Hematopoietic multipotent progenitor cell treated with erythropoietin and hydrocortisone succinate and interleukin-3 and kit ligand, for 8 days (in vitro differentiated cells): ENCODE measurements at places on chromosomes 1 and 21.

GRCh38 chr1:213315571-213315970 is 264.5 kb downstream of the RPS6KC1 start:
- no peak for DNase-seq

- DNase-seq = peak; percentile 74
Observed at GRCh38 chr1:107750364-107750959, 214.5 kb downstream of the VAV3 start.

GRCh38 chr1:245226203-245226499 is 71.4 kb downstream of the KIF26B start:
- no peak for DNase-seq

DNA sequence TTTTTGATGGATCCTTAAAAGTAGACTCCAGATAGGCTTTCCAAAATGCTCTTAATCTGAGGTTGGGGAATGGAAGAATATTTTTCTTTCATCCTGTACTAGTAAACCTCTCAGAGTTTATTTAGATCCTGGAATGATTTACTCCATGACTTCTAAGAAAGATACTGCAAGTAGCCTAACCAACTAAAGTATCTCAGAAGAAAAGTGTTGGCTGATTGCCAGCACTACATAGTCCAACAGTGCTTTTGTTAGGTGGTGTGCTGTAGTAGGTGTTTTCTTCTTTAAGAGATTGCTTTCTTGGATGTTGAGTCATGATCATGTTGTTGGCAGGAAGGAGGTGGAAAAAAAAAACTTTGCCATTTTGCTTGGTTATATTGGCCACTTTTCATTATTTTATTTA is 119.8 kb downstream of the OSBPL9 start:
- DNase-seq = peak; percentile 74

DNA sequence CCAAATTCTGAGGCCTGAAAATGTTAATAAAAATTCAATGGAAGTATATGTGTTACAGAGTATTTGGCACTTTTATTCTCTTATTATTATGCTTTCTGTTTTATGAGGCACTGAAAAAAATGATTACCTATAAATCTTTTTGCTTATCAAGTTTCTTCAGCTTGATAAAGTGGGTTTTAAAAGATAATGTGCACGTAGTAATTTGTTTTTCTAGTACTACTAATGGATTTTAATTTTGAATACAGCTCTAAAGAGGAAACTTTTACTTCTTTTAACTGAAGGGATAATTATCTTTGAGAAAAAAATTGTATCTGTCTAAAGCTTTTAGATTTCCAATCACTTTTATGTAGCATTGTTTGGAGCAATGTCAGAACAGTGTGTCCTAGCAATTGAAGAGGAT is 211.4 kb upstream of the L1TD1 start:
- DNase-seq = no peak

DNA sequence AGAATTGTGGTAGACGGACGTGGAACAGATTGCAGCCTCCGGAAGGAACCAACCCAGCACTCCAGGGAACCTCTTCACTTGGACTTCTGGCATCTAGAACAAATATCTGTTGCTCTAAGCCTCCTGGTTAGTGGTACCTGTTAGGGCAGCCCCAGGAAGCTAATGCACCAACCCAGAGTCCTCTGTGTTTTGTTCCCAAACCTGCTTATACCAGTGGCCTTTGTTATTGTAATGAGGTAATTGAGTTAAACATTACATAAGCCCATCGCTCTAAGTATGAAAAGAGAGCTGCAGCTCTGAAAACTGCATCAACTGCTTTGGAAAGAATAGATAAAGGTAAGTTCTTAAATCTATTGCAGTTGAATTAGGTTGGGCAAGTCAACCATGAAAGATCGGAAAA is 516.7 kb downstream of the NPHP4 start:
- no peak for DNase-seq

- no peak for DNase-seq
Observed at GRCh38 chr1:111475701-111476100, 1.9 kb downstream of the C1orf162 start.

DNA sequence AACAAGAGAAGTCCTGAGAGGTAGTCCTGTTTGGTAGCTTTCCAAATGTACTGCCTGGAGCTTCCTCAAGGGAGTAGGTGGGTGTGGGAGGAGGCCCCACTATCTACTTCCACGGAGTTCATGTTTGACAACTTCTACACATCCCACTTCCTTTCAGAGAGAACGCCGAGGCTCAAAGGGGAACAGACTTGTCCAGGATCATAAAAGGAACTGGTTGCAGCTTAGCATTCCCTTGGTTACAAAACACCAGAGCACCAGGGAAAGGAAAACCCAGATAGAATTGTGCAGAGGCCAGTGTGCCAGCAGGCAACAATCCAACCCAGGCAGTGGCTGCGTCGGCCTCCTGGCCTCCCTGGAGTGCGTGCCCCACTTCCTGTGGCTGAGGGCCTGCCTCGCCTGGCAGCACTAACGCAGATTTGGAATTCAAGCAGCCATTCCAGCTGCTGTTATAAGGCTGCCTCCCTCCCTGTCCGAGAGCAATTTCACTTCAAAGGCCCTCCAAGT is 4.2 kb upstream of the RAP1GAP start:
- peak; percentile 43 for DNase-seq

DNA sequence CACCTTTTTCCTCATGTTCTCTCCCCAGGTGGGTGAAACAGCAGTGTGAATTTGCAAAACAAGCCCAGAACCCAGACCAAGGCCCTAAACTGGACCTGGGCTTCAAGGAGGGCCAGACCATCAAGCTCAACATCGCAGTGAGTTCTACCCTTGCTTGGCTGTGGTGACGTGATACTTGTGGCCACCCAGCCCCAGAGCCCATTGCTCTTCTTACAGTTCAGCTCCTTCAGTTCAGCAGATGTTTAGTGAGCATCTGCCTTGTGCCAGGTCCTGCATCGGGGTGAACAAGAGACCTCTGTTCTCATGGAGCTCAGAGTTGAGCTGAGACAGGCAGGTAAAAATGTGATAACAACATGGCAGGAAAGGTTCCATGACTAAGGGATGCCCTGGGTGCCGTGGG is 8.5 kb downstream of the NECAP2 start:
- DNase-seq = no peak

- DNase-seq = peak; percentile 36
Observed at GRCh38 chr1:201916649-201917249, 28.1 kb downstream of the SHISA4 start.

GRCh38 chr1:239993366-239993765 is 98.3 kb upstream of the FMN2 start:
- DNase-seq = no peak

GRCh38 chr1:204131978-204132377 is 19.9 kb downstream of the ETNK2 start:
- DNase-seq = no peak

GRCh38 chr1:150706091-150706490 is 9.1 kb upstream of the GOLPH3L start:
- DNase-seq = no peak

- peak; percentile 5 for DNase-seq
Observed at GRCh38 chr21:18030248-18030647, 211.1 kb upstream of the C21orf91 start.

DNA sequence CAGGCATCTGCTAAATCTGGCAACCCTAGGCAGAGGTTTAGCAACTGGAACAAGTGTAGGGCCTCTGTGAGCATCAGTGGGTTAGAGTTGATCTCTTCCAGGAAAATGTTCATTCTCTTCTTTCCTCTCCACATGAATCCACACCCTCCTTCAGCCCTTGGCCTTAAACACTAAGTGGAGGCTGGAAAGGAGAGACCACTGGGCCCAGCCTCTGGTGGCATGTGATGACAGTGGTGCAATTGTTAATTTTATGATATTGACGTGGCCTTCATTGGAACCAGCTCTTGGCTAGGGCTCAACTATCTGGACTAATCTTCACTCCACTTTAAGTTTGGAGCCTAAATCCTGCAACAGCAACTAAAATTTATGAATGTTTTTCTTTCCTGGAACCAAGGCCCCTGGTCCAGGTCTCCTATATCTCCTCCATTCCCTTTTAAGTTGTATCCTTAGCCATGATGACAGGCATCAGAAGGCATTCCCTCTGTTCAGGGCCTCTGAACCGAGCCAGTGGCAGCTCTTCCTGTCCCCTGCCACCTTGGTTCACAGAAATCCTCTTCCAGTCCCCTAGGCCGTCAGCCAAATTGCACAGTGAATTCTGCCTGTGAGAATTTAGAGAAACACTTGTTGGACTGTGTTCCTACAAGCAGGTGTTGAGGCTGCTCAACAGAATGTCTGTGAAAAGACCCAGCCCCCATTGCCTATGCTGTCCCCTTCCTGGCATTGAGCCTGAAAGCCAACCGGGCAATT is 132.2 kb downstream of the PSMG1 start:
- DNase-seq = no peak

GRCh38 chr1:66253330-66253921 is 280.5 kb upstream of the SGIP1 start:
- DNase-seq = peak; percentile 51

DNA sequence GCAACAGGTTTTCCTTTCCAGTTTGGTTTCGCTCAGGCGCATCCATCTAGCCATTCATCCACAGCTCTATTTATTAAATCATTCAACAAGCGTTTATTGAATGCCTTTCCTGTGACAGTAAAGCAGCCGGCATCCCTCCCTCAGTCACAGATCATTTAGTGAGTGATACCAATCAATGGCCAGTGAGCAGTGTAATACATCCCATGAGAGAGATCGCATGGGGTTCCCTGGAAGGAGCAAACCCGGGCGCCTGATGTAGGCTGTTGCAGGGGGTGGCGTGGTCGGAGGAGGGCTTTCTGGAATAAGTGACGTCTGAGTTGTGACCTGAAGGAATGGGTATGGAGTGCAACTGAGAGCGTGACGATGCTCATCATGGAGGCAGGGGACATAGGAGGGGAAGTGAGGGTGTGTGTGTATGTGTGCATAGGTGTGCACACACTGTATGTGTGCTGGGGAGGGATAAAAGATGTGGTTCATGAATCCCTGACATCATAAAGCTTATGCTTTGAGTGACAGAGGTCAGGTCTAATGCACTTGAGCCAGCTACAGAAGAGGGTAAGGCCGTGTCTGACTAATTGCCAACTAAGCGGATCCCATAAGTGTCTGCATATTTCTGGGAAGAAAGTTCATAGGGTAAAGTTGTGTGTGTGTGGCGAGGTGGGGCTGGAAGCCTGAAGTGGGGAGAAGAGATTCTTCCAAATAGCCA is 6.6 kb downstream of the FCMR start:
- no peak for DNase-seq

GRCh38 chr1:236716160-236716559 is 29.9 kb downstream of the ACTN2 start:
- DNase-seq = no peak

DNA sequence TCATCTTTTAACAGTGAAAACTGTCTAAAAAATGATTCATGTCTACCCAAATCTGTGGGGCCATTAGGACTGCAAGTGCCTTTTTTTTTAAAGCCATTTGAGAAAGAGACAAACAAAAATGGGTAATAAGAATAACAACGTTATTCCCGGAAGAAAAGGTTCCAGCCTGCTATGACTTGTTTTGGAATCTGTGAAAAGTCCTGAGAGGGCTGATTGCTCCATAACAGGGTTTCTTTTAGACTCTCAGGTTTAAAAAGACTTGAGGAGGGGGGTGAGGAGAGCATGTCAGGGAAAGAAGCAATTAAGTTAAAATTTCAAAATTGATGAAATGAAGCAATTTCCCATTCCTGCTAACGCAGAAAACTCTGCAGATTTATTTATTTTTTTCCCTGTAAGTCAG is 56.4 kb downstream of the CACHD1 start:
- no peak for DNase-seq

DNA sequence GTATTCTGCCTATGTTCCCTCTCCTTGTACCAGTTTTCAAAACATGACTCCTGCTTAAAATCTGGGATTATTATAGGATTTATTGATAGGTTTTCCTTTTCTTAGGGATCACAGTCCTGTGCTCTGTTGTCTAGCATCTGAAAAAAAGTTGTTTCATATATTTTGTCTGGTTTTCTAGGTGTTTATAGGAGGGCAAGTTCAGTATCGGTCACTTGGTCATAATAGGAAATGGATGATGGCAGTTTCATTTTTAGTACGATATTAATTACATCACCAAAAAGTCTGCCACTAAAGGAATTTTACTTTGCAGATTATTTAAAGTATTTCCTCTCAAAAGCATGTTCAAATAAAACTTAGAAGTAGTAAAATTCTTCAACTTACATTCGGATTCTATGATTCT is 94.4 kb downstream of the RASAL2 start:
- no peak for DNase-seq

DNA sequence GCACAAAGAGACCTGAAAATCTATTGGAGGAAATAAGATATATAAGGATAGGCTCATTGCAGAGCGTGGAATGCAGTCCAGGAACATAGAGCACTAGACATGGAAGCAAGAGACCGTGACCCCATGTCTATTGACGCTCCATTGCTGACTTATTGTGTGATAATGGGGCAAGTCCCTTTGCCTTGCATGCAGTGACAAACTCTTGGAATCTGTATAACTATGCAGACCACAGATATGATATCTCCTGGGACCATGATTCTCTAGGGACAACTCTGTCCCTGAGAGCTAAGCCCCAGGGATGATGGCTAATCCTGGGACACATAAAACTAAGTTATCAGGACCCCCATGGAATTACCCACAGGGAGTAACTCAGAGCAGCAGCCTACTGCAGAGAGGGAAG is 73.1 kb upstream of the PRDX6 start:
- no peak for DNase-seq

DNA sequence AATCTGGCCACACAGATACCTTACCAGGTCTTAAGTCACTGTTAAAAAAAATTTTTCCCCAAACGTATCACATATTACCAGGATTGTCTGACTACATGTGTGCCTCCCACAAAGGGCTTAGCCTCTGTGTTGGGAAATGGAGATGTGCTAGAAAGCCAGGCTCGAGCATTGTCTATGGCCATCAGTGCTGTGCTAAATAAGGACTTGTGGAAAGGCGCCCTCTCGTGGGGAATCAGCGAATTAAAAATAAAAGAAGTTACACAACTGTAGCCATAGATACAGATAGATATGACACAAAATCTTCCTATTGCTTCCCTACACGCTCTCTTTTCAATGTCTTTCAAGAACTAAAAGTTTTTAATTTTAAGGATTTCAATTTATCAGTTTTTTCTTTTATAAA is 47.5 kb upstream of the CRNN start:
- peak; percentile 76 for DNase-seq

- DNase-seq = peak; percentile 5
Observed at GRCh38 chr1:6027591-6027990, 18.1 kb upstream of the KCNAB2 start.

GRCh38 chr1:65458730-65459396 is 38.4 kb downstream of the LEPR start:
- DNase-seq = no peak

GRCh38 chr1:244395965-244396364 is 55.7 kb downstream of the ADSS2 start:
- DNase-seq = no peak
